ENCODE measurements at places on chromosomes 7 and 10.

GRCh38 chr10:71260622-71261325, 48.4 kb downstream of the UNC5B start:
- no peak for DNase-seq

DNA sequence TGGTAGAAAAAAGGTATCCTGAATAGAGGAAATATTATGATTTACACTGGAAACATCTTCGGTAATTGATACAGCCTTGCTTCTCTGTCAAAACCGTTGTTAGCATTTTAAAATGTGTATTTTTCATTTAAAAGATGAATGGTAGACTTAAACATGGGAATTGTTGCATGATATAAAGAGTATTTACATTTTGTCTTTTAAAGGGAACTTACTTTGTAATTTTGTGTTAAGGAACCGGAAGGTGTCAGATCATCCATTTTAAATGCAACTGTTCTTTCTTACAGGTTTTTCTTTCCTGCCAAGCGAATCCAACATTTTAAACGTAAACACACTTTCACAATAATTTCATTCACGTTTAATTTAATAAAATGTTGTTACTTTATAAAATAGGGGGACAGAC, 1.8 kb upstream of the IGF2BP3 start:
- no peak for DNase-seq

GRCh38 chr7:47941136-47941844, 7.0 kb downstream of the PKD1L1 start:
- no peak for DNase-seq

GRCh38 chr7:100127866-100128636, 1.3 kb downstream of the MBLAC1 start:
- no peak for DNase-seq

DNA sequence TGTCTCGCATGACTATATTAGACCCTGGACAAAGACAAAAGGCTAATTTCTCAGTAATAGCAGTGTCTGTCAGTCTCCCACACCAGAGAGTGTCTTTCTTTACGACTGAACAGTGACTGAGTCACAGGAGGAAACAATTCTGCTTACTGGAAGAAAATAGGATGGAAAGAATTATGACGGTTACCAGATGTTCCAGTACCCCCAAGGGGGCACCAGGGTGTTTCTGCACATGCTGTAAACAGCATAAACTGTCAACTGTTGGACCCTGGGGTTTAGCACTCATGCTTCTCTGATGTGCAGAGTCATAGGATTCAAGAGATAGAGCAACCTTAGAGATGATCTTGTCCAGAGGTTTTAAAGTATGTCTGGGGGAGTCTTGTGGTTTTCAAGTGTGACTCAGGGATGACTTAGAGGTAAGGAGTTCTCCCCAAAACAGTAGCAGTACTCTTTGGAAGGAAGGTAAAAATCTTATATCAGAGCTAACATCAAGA, 291.7 kb downstream of the THSD7A start:
- DNase-seq, result peak; percentile 5

GRCh38 chr10:60367901-60368300, 21.8 kb downstream of the ANK3 start:
- no peak for DNase-seq

DNA sequence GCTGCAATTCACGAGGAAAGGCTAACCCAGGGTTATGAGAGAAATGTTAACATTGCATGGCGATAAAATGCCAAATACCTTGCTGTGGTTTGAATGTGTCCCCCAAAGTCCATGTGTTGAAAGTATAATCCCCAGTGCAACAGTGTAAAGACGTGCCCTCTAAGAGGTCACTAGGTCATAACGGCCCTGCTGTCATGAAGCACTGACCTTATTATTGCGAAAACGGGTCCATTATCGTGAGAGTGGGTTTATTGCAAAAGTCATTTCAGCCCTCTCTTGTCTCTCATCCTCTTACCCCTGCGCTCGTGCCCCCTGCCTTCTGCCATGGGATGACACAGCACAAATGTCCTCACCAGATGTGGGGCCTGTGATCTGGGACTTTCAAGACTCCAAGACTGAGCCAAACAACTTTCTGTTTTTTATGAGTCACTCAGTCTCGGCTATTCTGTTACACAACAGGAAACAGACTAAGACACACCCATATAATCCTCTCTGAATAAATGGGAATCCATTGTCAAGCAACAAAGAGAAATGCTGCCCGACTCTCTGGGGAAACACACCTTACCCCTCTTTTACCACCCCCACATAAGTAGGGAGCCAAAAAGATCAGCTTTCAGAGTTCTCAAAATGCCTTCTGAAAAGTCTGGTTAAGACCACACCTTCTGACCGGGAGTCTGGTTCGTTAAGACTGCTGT, 73.1 kb upstream of the UCN3 start:
- DNase-seq, result peak; percentile 82

DNA sequence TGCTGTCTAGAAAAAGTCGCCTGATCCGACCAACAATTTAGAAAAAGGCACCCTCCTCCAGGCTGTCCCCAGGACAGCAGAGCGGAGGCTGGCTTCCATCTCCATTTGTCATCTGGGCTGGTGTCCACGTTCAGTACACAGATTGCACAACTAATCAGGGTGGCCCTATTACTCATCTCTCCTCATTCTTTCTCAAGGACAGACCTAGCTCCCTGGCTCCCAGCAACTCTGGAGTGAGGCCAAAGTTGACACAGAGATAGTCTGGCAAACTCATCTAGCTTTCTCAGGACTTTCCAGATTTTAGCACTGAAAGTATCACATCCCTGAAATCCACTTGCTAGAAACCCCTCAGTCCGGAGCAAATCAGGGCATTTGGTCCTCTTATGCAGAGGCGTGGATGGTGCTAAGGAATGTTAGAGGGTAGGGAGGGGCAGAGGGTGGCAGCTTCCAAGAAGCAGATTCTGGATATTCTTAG, 75.1 kb downstream of the DNAH11 start:
- DNase-seq, result no peak

GRCh38 chr7:106121189-106121810, 9.2 kb upstream of the SYPL1 start:
- no peak for DNase-seq

DNA sequence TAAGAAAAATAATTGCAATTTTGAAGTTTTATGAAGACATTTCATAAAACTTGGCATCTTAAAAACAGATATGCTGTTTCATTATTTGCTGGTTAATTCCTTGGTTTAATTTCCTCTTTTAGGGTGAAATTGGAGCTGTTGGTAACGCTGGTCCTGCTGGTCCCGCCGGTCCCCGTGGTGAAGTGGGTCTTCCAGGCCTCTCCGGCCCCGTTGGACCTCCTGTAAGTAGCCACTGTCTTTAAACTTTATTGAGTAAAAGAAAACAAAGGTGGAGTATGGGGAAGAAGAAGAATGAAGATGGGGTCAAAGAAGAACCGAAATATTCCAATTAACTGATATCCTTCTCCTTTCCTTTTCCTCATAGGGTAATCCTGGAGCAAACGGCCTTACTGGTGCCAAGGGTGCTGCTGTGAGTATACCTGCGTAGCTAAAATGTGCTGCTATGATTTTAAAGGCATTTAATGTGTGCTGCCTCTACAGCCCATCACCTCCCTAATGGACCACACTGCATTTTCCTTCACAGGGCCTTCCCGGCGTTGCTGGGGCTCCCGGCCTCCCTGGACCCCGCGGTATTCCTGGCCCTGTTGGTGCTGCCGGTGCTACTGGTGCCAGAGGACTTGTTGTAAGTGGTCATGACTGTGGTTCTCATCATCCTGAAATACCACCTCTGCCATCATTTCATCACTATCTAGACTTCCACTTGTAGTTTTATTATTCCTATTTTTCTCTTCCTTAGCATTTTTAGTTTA, 14.7 kb downstream of the COL1A2 start:
- DNase-seq, result no peak

GRCh38 chr10:67803588-67804394, 34.2 kb downstream of the DNAJC12 start:
- no peak for DNase-seq

GRCh38 chr10:125262409-125262808, 102.0 kb upstream of the CTBP2 start:
- DNase-seq, result no peak

GRCh38 chr10:15817409-15818046, 42.8 kb downstream of the MINDY3 start:
- no peak for DNase-seq

GRCh38 chr7:148289630-148290029, 300.9 kb upstream of the C7orf33 start:
- DNase-seq, result no peak

- DNase-seq, result no peak
Observed at GRCh38 chr7:40135317-40135610, 459 bp downstream of the SUGCT start.

- no peak for DNase-seq
Observed at GRCh38 chr7:151856098-151856497, 20.8 kb downstream of the PRKAG2 start.

GRCh38 chr7:148905093-148905666, 21.1 kb upstream of the EZH2 start:
- DNase-seq, result no peak

GRCh38 chr7:15015545-15016314, 113.2 kb upstream of the DGKB start:
- DNase-seq, result no peak

GRCh38 chr7:2076649-2077064, 156.1 kb downstream of the MAD1L1 start:
- DNase-seq, result peak; percentile 4

DNA sequence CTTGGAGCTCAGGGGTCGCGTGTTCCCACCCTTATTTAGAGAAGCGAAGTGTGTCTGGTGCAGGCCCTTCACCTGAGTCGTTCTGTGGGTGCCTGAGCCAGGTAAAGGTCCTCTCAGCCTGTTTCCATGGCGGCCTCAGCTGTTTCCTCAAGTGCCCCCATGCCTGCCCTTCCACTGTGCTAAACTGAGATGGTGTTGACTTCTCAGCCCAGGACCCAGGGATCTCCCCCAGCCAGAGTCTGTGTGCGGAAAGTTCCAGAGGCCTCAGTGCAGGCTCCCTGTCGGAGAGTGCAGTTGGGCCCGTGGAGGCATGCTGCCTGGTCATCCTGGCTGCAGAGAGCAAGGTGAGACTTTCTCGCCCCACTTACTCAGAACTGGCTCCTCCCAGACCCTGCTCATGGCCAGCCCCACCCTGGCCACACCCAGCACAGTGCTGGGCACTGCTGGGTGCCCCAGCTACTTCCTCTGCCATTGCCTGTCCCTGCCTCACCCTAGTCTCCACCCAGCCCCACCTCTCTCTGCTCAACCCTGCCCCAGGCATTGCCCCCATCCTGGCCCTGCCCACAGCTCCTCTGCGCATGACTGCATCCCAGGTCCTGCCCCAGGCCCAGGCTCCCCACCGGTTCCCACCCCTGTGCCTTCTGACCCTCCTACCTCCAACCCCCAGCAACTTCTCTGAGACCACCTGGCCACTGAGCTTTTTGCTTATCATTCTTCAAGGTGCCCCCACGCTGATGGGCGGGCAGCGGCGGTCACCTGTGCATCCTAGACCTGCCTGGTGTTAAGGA, 20.3 kb downstream of the NACAD start:
- no peak for DNase-seq

DNA sequence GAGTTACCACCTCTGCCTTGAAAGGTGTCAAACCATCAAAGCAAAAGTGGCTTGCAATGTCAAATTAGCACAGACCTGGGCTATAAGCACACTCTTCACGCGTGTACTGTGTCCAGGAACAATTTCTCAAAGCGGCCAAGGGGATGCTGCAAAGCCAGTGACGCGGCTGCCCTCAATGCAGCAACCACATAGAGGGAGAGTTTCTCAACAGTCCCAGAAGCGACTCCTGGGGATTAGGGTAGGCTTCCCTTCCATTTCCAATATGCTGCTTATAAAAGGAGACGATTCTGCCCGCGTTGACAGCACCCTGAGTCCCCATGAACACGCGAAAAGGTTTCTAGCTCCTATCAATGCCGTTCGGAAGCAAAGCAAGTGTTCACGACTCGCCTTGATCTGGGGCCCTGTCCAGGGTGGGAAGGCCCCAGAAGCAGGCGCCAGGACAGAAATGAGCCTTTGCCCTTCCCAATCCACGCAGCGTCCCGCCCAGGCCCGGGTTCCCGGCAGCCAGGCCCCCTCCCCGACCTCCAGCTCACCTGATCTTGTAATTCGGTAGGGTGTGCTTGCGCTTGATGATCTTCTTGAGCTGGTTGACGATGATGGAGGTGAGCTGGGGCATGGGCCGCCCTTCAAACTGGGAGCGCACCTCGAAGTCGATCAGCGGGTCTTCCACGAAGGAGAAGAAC, 1.3 kb downstream of the PDZD8 start:
- DNase-seq, result no peak

DNA sequence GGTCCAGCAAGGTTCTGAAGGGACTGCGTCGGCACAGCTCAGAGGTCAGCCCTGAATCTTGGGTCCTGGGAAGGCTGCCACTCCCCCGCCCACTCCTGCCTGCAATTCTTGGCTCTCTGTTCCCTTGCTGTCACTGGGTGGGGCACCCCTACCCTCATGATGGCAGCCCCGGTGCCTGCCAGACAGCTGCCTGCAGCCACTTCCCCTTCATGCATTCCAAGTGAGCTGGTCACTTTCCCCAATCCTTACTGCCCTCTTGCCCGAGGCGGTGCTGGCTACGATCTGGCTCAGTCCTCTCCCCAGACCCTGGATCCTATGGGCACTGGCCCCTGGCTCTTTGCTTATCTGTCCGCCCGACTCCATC, 14.2 kb downstream of the MYL10 start:
- no peak for DNase-seq
